ENCODE measurements at places on chromosomes 5 and 9.

DNA sequence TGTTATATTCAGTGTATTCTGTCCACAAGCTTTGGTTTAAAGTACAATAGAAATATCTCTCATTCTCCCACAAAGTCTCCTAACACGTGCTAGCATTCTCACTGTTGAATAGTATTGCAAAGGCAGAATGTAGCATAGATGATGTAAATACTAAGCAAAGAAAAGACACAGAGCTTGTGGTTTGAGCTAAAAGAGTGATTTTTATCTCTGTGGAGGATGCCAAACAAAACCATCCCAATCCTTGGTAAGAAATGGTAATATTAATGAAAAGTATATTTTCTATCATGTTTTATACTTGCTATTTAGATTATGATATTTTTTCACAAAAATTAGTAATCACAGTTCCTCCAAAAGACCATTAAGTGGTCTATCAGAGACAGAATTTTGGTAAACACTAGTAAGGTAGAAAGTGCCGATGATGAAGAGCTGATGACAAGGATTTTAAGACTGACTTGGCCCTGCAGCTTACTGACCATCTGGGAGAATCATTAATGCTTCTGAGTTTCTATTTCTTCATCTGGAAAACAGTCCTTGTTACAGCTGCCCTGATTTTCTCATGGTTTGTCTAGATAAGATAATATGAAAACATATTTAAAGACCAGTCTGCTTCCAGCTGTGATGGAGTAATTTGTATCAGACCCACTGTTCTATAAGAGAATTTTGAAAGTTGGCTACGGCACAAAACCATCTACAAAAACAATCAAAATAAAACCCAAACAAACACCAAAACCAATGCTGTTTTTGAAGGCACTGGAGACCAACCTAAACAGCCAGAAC lies 510.2 kb downstream of the SPATA31D1 start:
- no peak for DNase-seq

DNA sequence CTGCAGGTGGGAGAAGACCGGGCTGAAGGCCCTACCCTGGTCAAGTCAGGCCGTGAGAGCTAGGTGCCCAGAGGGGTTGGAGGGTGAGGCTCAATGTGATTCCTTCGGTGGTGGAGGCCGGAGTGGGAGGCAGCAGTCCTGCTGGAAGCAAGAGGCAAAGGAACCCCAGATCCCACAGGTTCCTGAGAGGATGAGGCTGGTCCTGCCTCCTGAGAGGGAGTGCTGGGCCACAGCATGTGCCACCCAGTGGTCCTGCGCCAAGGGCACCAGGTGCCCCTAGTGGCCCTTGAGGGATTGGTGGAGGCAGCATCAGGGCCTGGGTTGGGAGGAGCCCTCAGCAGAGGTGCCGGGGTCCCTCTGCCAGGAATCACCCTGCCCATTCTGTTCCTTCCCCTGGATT lies 59.1 kb downstream of the BARX1 start:
- no peak for DNase-seq

DNA sequence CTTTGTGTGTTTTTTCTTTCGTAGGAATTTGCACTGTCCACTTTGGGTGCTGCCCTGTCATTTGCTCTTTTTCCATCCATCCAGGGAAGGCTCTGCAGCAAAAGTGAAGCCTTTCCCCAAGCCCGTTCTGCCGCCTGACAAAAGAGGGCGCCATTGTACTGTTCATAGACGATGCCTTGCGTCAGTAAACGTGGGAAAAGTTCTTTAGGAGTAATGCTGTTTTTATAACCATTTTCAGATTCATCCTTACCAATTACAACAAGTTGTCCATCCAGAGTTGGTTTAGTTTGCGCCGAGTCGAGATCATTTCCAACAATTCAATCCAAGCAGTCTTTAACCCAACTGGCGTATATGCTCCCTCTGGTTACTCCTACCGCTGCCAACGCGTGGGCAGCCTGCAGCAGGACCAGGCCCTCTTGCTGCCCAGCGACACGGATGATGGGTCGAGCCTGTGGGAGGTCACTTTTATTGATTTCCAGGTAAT lies 34.3 kb upstream of the RPS23 start:
- peak; percentile 9 for DNase-seq

GRCh38 chr5:10525124-10525495 lies 38.8 kb upstream of the ANKRD33B start:
- no peak for DNase-seq

DNA sequence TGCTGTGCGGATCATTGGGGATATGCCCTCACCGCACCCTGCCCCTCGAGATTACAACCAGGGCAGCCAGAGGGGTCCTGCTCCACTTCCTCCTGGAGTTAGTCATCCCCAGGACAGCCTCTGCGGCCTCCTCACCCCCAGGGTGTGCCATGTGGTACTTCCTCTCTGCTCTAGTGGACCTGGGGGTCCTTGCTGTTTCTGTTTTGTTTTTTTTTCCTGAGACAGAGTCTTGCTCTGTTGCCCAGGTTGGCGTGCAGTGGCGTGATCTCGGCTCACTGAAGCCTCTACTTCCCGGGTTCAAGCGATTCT lies 5.2 kb upstream of the FCN1 start:
- DNase-seq, result no peak

- DNase-seq, result no peak
Measured at GRCh38 chr5:135130261-135131215, 96.5 kb upstream of the PITX1 start.

DNA sequence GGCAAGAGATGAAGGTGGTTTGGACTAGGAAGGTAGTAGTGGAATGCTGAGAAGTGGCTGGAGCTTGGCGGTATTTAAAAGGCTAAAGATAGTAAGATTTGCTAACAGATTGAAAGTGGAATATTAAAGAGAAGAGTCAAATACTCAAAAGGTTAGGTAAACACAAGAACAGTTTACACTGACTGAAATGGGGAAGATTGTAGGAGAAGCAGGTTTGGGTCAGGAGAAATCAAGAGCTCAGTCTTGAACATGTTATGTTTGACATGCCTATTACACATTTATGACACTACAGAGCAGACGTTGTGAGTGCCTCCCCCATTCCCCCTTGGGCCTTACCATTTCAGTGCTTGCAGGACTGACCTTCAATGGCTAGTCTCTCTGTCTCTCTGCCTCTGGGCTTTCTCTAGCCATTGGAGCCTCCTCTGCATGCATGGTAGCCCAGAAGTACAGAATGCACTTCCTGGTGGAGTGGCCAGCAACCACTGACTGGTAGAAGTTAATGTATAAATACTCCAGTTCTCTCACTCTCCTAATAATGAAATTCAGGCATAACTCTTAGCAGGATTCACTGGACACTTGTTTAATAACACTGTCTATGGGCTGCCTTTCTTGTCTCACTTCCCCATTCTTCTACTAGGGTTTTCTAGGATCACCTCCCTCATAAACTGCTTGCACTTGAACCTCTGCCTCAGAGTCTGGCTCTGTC lies 56.8 kb downstream of the HMGCS1 start:
- DNase-seq, result no peak

DNA sequence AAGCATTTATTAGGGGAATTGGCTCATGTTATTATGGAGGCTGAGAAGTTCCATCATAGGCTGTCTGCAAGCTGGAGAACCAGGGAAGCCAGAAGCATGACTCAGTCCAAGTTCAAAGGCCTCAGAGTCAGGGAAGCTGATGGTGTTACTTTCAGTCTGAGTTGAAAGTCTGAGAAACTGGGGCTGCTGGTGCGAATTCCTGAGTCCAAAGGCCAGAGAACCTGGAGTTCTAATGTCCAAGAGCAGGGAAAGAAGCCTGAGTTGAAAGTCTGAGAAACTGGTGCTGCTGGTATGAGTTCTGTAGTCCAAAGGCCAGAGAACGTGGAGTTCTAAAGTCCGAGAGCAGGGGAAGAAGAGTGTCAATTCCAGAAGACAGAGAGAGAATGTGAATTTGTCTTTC lies 641.1 kb downstream of the ISL1 start:
- DNase-seq, result no peak

GRCh38 chr9:128723352-128723865 lies 518 bp downstream of the ZDHHC12 start:
- no peak for DNase-seq

DNA sequence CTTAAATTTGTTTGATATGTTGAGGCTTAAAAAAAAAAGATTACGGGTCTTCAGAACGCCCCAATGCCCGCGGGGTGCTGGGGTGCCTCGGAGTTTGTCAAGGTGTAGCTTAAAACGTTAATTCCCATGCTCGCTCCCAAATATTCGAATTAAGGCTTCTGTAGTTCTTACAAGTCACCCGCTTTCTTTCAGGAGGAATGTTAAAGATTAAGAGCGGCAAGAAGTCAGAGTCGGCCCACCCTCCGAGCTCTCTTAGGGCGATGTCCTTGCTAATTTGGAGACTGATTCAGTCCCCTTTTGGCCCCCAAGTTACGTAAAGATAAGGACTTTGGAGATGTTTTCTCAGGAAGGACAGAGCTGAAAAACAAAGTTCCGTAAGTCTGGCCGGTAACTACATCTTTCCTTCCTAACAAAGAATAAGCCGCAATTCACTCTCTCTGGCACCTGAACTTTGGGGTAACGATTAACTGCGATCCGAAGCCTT lies 746 bp upstream of the NPM1 start:
- no peak for DNase-seq

DNA sequence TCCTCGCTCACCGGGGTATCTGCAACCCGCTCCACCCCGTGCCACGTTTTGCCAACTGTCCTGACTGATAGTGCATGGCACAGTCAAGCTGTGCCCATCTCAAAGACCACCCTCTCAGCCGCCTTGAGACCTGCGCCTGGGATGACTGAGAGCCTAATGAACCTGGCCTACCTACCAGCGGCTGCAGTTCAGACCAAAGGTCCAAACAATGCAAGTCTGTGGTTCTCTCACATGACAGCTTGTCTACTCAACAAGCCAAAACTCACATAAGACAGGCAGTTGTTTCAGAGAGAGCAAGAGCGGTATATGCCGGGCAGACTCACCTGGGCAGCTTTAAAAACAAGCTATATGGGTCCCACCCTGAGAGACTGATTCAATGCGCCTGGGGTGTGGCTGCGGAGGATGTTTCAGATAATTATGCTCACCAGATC lies 70.5 kb downstream of the EPB41L4B start:
- no peak for DNase-seq

DNA sequence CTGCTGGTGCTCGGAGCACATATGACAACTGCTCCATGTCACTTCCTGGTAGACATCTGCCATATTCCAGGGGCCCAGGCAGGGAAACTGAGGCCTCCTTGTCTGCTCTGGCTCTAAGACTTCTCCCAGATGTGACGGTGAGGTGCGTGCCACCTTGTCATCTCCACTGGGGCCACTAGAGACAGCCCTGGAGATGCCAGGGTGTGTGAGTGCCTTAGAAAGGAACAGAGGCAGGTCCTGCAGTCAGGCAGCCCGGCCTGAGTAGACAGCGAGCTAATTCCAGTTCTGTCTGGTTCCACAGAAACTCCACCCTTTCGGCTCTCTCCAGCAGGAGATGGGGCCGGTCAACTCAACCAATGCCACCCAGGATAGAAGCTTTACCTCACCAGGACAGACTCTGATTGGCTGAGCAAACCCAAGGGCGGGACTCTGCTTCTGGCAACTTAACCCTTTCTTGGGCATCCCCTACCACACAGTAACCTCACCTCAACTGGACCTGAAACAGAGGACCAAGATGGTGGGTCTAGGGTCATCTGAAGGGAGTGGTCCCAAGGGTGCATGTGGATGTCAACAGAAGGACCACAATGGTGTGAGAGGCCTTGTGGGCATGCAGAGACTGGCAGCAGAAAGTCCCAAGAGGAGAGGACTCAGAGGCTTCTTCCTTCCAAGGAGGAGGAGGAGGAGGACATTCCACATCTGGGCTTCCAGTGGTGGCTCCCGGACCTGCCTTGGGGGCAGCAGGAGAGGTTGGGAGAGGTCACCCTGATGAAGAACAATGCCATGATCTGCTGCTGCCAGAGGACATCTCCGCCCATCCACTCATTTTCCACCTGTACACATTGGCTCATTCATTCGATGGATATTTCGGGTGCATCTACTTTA lies 77.7 kb downstream of the RGS3 start:
- no peak for DNase-seq

DNA sequence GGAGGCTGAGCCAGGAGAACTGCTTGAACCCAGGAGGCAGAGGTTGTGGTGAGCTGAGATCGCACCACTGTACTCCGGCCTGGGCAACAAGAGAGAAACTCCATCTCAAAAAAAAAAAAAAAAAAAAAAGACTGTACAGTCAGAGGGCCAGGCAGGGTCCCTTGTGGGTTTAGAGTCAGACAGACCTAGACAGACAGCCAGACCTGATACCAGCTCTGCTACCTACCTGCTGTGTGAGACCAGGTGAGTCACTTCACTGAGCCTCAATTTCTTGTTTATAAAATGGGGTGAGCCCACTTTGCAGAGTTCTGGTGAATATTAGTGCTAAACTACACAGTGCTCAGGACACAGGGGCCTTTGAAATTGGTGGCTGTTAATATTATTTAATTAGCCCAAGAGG lies 19.7 kb downstream of the TRIM14 start:
- peak; percentile 30 for DNase-seq

- no peak for DNase-seq
Measured at GRCh38 chr5:173969167-173970049, 19.6 kb upstream of the C5orf47 start.

DNA sequence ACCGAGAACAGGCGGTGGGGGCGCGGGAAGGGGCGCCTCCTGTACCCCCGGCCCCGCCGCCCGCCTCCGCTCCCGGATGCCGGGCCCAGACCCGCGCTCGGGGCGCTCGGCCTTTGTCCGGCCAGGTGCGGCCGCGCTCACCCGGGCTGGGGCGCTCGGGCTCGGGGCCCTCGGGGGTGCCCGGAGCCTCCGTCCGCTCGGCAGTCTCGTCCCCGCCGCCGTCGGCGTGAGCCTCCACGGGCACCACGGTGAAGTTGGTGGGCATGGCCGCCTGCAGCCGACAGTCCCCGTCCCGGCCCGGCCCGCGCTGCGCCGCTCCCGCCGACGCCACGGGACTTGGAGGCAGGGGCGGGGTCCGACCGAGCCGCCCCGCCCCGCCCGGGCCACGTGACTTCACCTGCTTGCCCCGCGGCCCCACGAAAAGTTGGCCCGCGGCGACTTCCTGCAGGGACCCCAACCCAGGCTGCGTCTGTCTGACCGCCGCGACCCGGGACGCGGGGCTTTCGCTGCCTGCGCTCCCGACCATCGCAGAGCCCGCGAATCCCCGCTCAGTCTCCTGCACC lies at the start of gene SLC12A7:
SLC12A7 (minus strand) TSS at position 337 of the 563 bp plus-strand sequence; CDS start at position 265, 72 bp downstream.
- DNase-seq, result peak; percentile 58

GRCh38 chr5:16759147-16759773 lies 142.5 kb upstream of the RETREG1 start:
- DNase-seq, result no peak

GRCh38 chr9:69371001-69371400 lies 46.0 kb downstream of the ENTREP1 start:
- no peak for DNase-seq

GRCh38 chr9:17888066-17888465 lies 309.2 kb downstream of the SH3GL2 start:
- DNase-seq, result no peak

GRCh38 chr9:112439825-112440224 lies 46.8 kb upstream of the KIAA1958 start:
- DNase-seq, result no peak

GRCh38 chr5:76986825-76987526 lies 34.1 kb downstream of the CRHBP start:
- DNase-seq, result no peak

- no peak for DNase-seq
Measured at GRCh38 chr5:6321078-6321477, 57.3 kb downstream of the MED10 start.
